ENCODE measurements at places on chromosomes 1 and 21.

DNA sequence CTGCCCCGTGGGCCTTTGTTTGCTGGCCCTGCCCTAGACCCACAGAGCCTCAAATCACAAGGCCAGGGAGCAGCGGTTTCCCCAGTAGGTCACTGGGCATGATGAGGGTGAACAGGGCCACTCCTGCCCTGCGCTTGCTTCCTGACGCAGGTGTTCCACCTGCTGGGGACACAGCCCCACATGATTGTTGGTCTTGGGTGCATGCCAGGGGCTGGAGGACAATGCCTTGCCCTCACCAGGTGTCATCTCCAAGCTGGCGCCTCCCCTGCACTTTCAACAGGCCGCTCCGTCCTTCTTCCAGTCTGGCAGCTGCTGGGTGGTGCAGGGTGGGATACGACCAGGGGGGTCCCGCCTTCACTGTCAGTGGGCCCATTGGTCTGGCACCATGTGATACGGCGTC lies 24.3 kb downstream of the IL10RB start:
- DNase-seq, result no peak

DNA sequence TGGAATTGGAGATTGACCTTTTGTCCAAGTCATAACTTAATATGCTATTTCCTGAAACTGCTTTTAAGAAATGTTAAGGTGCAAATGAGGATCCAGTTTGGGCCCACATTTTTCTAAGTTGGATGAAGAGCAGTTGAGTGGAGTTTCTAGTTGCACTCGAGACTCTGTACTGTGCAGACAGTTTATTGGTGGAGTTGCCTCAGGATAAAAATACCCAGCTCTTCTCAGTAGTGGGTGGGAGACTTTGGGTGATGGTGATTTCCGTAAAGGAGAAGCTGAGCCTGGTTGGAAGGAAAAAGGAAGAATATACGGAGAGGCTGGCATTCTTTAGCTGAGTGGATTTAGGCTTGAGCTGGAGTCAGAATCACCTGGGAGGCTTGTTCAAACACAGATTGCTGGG lies 49.9 kb downstream of the CAMTA1 start:
- no peak for DNase-seq

DNA sequence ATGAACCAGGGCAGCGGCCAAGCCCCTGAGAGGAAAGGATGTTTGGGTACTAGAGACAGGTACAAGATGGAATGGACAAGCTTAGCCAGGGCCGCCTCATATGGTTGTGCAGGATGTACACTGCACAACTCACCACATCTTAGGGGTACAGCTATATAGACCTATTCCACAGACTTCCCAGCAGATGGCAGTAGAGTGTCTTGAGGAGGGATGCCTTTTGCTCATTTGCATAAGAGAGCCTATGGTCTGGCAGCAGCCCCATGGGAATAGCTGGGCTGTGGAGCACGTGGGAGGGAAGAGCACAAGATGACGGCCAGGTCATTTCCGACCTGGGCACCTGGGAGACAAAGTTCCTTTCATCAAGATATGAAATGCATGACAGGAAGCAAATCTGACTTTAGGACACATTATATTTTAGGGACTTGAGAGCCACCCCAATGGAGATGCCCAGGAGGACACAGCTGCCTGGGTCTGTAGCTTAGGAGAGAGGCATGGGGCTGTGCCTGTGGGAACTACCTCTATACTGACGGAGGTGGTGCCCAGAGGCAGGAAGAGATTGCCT lies 215.5 kb downstream of the KCNJ6 start:
- DNase-seq, result peak; percentile 73

GRCh38 chr1:86751923-86752322 lies 47.5 kb downstream of the SH3GLB1 start:
- DNase-seq, result no peak

- no peak for DNase-seq
Measured at GRCh38 chr1:158362482-158362881, 8.8 kb downstream of the CD1E start.

- no peak for DNase-seq
Measured at GRCh38 chr1:228410015-228410414, 3.4 kb upstream of the TRIM11 start.

GRCh38 chr1:218394416-218394815 lies 49.3 kb downstream of the TGFB2 start:
- DNase-seq, result no peak

GRCh38 chr21:37536616-37537278 lies 170.2 kb downstream of the DYRK1A start:
- DNase-seq, result no peak

DNA sequence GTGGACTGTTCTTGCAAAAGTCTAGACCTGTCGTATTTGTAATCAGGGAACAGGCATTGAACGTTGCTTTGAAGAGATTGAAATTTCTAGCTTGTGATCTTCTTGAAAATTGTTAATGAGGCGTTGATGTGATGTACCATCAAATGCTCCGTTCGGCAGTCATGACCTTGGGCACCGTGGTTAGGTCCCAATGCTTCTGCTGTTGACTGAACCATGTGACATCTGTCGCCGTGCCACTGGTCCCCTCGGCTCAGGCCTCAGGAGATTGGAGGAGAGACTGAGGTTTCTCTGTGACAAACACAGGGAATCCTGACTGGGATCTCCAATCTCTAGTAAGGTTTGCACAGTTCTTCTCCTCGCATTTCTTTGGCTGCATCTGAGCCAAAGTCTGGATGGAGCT lies 18.1 kb upstream of the KCNAB2 start:
- DNase-seq, result no peak

GRCh38 chr1:118485757-118486156 lies 300.7 kb upstream of the SPAG17 start:
- no peak for DNase-seq

- peak; percentile 81 for DNase-seq
Measured at GRCh38 chr1:206498685-206499084, 8.6 kb upstream of the RASSF5 start.

- no peak for DNase-seq
Measured at GRCh38 chr1:117803318-117803717, 126.1 kb downstream of the GDAP2 start.

DNA sequence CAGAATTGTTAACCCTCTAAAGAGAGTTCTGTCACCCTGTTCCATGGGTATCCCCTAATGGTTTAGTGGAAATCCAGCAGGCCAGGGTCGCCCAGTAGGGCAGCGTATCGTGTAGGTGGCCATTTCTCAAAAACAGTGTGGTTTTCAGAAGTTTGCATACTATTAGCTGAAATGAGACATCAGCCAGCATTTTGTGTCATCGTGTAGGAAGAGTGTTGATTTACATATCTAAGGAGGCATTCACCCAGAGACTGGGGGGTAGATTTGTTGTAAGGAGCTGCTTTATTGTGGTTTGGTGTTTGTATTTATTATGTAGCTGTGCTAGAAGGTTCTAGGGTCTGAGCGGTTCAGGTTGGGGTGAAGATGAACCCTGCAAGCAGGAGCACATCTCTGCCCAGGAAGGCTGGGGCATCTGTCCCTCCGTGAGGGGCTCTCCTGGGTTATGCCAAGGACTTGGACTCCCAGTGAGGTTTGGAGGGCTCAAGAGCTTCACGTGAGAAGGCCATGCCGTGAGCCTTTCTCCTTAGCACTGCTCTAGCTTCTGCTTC lies 174.4 kb downstream of the PGBD5 start:
- no peak for DNase-seq

DNA sequence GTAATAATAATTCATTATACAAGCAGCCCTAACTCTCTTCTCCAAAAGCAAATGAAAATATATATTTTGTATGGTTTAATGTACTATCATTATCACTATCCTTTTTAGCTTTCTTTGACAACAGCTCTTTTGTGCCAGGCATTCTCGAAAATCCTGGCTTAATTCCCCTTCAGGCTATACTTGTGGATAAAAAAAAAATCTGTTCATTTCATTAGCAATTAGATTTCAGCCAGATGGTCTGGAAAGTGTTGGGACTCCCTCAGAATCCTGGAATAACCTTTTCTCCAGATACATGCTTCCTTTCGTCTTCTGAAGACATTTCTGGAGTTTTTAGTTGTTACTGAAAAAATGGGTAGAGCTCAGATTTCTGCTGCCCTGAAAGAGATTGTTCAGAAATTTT lies 83.4 kb upstream of the PLPPR4 start:
- DNase-seq, result no peak

- no peak for DNase-seq
Measured at GRCh38 chr1:234149217-234149616, 224.0 kb upstream of the COA6 start.

- no peak for DNase-seq
Measured at GRCh38 chr1:81730881-81731280, 69.9 kb upstream of the ADGRL2 start.

DNA sequence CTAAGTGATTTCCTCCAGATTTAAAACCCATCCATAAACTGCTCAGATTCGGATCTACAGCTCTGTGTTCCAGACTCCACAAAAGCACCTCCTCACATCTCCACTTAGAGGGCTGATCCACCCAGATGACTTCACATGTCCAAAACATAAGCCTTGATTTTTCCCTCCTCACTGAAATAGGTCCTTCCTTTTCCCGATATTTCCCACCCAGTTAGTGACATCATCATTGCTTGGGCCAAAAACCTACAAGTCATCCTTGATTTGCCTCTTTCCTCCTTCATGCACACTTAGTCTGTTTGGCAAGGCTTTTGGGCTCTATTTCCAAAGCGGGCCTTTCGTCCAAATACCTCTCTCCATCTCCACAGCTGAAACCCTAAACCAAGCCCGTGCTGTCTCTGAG lies 32.3 kb downstream of the CCDC185 start:
- DNase-seq, result no peak

DNA sequence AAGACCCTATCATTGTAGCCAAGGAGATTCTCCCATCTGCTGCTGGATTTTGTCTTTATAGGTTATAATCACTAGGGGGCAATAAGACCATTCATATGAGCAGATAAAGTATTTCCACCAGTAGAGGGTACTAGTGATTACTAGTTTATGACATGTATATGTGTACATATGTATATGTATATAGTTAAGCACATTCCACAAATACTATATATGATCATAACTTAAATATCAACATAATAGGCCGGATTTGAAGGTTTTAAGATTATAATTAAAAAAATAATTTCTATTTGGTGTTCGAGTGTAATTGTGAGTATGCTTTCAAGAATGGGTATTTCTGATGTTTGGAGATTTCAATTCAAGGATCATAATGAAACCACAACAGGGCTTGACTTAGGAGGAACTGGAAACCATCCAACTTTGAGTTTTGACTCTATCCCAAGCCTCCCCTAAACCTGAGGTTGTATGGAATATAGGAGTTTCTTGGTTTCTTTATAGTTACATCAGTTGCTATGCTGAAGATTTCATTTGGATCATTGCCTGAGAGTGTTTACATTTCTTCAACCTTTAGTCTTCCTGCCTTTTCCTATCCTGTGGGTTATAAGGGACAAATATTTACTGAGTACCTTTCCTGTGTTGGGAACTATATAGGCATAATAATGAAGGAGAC lies 16.9 kb downstream of the TCEANC2 start:
- DNase-seq, result peak; percentile 38

- no peak for DNase-seq
Measured at GRCh38 chr1:104648269-104648691, 898.6 kb downstream of the AMY1C start.

DNA sequence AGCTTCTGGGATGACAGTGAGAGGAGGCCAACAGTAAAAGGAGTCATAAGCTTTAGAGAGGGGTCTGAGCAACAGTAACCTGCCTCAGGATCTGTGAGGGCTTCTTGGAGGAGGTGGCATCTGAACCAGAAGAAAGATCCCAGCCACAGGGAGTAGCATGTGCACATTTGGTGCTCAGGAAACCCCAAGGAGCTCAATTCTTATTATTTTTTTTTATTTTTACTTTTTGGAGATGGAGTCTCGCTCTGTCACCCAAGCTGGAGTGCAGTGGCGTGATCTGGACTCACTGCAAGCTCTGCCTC lies 4.7 kb downstream of the THEMIS2 start:
- no peak for DNase-seq

DNA sequence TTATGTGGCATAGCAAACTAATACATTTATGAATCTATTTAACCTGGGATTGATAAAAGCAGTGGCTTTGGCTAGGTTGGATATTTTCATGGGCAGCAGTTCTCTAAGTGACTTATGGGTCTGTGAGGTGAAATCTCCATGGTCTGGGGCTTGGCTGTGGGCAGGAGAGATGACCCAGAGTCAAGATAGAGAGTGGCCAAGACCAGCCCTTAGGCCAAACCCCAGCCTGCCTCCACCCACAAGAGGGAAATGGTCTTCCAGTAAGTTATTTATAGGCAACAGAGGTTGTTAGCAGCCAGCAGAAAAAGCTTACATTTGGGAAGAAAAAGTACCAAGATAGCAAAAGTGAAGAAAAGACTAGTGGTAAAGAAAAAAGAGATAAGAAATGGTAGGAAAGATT lies 61.4 kb downstream of the SLC35F3 start:
- no peak for DNase-seq

GRCh38 chr1:223712850-223713474 lies 623 bp downstream of the CAPN2 start:
- no peak for DNase-seq

DNA sequence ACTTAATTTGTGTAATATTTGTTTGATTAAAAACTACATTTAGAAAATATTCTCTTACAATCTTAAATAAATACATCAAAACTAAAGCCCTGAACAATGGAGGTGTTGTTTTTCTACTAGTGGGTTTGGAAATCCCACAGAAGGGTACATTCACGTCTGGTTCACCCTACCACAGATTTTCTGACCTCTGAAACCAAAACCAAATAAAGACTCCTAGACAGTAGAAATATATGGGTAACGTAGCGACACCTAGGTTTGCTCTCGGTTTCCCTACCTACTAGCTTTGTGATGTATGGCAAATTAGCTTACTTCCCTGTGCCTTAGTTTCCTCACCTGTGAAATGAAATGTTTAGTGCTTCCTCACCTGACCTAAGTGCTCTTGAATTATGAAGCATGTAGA lies 312.6 kb downstream of the DPYD start:
- DNase-seq, result no peak

DNA sequence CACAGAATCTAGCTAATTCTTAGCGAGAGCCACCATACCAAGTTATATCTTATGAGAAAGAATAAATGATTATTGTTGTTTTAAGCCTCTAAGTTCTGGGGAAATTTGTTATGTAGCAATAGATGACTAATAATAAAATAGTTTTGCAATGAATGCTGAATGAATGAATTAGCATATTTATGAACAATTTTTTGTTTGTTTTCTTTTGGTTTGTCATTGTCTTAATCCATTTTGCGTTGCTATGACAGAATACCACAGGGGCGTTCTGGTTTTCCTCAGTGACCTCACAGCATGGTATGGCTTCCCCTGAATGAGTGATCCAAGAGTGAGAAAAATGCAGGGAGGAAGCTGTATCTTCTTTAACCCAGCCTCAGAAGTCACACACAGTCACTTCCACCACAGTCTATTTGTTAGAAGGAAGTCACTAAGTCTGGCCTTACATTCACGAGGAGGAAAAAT lies 53.8 kb upstream of the HPDL start:
- peak; percentile 8 for DNase-seq

All from trophoblast cell (in vitro differentiated cells and primary cell).